ENCODE measurements at places on chromosomes 12 and 14.

- DNase-seq: no peak
These were observed 6.3 kb downstream of the METAP2 start for GRCh38 chr12:95480230-95480629.

DNA sequence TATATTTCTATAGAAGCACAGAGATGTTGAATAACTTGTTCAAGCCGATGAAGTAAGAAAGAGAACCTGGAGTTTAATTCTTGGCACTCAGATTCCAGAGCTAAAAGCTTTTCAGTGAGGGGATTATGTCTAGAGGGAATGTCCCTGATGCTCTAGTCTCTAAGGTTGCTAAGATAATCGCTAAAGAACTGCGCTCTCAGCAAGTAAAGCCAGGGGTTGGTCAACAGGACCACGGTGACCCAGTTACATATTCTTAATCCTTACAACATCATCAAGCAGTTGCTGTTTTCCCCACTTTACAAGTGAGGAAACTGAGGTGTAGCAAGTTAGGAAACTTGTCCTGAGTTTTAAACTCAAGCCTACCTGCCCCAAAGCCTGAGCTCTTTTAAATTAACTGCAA, 110.8 kb downstream of the DAD1 start:
- DNase-seq: no peak

DNA sequence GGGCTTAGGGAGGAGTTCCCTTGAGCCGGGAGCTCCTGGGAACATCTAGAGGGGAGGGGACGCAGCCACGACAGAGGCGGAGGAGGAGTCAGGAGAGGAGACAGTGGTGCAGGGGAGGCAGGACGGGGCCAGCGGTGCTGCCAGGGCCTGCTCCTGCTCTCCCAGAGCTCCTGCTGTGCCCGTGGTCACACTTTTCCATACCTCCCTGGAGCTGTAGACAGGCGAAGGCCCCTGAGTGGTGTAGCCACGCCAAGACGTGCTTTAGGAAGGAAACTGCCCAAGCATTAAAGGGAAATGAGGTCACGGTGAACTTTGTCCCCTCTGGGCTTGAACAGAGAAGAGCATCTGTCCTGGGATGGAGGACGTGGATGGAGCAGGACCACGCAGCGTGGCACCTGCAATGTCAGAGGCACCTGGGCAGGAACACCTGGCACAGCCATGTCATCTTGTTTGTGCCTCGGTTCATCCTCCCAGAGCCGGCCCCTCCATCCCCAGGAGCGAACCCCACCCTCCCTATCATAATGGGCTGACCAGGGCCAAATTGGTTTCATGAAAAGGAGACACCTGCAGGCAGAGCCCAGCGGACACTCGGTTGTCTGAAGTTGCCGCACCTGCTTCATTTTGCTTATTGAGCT, 239.5 kb upstream of the SFSWAP start:
- no peak for DNase-seq

- no peak for DNase-seq
These were observed 11.8 kb downstream of the ADIPOR2 start for GRCh38 chr12:1702713-1703112.

DNA sequence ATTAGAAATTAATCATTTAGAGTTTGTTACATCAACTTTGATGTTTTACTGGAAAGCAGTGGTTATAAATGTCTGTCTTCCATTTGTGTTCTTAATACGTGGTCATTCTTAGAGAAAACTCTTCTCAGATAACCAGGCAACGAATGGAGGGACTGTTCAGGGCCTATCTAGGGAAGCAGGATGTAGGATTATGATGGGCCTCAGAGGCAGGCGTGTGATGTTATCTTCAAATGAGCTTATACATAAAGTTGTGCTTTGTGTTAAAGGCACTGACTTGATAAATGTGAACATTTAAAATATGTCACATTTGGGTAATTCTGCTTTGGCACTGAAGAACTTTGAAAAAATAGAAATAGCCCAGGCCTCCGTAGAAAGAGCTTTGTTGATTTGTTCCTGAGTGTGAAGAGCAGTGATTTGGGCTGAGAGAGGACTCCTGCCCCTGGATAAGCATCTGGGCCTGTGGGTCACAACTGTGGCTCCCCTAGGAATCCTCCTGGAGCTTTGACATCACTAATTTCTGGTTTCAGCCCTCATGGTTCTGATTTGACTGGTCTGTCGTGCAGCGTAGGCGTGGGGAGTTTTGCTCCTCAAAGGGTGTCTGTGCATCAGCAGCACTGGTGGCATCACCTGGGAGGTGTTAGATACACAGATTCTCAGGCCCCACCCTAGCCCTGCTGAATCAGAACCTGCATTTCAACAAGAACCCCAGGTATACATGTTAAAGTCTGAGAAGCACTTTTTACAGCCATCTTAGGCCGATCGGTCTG, 55.4 kb downstream of the SAMD4A start:
- no peak for DNase-seq

DNA sequence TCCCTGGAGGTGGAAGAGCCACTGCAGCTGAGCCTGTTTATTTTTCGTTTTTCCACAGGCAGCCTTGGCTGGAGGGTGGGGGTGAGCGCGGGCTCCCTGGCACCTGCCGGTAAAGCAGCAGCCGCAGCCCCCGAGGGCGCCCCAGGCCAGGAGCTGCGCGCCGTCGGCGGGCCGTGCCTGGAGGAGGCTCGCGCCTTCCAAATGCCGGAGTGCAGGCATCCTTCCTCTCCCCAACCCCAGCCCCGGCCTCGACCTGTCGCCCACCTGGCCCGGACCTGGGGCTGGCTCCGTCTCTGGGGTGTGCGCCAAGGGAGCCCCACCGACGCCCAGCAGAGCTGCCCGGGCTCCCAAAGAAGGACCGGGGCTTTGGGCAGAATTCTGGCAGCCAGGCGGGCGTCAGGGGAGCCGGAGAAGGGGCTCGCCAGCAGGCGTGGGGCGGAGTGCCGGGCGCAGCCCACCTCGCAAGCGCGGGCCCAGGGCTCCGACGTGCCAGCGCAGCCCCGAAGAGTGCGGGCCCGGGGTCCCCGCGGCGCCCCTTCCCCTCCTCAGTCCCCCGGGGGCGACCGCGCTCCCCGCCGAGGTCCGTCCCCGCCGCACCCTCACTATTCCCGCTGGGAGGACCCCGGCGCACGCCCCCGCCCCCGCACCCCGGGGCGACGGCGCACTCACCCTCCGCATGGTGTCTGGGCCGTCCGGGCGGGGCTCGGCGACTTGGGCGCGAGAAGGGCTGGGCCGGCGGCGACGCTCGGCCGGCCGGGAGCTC, 130.3 kb downstream of the NDUFA12 start:
- no peak for DNase-seq

DNA sequence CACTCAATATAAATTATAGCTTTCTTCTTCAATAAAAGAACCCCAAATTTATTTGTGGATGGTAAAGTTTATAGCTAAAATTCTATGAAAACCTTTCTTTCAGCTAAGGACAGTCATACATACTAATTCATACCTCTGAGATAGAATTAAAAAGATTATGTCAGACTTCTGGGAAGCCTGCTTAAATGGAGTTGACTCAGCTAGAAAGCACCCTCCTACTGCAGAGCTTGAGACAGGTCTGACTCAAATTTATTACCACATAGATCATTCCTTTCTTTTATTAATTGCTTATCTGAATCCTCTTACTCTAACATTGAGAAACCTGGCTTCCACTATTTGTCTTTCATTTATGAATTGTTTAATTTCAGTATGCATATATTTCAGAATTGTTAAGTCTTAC, 1007.0 kb upstream of the LRFN5 start:
- DNase-seq: no peak

DNA sequence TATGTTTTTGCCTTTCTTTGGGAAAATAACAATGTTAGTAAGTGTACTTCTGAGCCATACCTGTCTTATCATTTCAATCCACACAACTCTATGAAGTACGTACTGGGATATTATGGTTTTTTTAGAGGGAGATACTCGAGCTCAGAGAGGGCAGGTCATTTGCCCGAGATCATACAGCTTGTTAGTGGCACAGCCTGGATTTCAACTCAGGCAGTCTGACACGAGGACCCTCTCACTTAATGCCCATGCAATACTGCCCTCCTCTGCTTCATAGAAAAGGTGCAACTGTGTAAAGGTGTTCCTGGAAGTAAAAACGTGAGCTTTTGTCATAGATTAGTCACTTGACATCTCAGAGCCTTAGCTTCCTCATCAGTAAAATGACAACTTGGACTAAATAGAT, 128.0 kb downstream of the NDUFA12 start:
- DNase-seq: no peak

GRCh38 chr14:55327179-55327578, 56.0 kb downstream of the FBXO34 start:
- DNase-seq: no peak

GRCh38 chr12:116615141-116615861, 56.1 kb downstream of the MAP1LC3B2 start:
- no peak for DNase-seq

DNA sequence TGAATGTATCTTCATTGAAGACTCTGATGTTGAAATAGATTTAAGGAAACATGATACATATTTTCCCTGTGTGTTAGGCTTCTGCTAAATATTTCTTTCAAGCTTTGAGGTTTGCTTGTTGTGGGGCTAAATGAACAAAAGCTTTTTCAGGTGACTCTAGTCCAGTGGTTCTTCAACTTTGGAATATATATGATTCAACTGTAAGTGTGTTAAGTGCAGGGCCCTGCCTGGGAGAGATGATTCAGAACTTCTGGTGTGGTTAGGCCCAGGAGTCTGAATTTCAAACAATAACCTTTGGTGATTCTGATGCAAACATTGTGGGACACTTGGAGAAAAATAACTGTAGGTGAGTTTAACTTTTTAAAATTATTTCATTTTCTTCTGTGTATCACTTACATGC, 93.0 kb downstream of the TRHDE start:
- no peak for DNase-seq

DNA sequence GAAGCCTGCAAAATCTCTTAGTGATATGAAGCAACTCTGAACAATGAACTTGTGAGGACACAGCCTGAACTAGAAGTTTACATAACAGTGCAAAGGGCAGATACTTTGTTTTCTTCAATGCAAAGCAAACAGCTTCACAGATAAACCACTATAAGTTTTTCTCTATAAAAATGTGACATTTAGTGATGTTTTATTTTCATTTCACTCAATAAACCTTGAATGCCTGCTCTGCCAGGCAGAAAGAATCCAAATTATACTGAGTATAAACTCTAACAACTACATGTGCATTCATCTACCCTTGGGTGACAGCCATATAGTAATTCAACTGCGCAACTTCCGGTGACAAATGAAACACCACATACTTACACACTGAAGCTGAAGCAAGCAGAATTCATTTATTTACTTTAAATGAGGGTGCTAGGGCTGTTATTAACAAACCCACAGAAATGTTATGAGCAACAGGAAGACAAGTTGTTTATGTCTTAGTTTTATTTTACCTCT, 10.3 kb downstream of the DCP1B start:
- no peak for DNase-seq

GRCh38 chr12:26817183-26817591, 15.8 kb downstream of the ITPR2 start:
- no peak for DNase-seq

DNA sequence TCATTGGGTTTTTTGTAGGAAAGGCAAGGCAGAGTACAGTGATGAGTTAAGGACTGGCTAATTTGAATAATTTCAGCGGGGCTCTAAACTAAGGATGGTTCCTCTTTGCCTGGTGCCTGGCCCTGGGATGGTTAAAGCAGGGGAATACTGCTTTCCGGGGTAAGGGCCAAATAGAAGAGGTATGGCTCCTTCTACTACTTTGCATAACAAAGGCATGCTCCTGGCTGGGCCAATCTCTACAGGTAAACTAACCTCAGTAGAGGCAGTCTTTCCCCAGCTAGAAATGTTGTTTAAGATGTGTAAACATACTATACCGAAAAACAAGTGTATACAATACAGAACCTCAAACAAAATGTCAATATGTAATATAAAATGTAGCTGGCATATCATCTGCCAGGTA, 1239.0 kb downstream of the SLC16A7 start:
- DNase-seq: no peak

GRCh38 chr14:74595006-74595735, 16.9 kb downstream of the LTBP2 start:
- DNase-seq: no peak

DNA sequence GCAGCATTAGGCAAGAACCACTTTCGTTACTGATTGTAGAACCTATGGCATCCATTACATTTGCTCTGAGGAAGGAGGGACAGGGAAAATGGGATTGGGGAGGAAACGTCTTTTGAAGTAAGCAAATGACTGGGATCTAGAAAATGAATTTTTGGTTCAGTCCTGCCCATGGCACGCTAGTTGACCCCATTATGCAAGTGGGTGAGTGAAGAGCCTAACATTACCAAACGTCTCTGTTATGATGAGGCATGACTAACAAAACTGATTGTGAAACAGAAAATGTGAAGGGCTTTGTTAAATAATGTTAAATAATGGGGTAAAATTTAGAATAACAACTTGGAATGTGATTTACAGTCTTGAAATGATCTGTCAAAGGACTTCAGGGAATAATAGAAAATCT, 38.9 kb downstream of the CPSF2 start:
- no peak for DNase-seq

GRCh38 chr12:21656905-21657325, 727 bp downstream of the LDHB start:
- DNase-seq: peak; percentile 35

DNA sequence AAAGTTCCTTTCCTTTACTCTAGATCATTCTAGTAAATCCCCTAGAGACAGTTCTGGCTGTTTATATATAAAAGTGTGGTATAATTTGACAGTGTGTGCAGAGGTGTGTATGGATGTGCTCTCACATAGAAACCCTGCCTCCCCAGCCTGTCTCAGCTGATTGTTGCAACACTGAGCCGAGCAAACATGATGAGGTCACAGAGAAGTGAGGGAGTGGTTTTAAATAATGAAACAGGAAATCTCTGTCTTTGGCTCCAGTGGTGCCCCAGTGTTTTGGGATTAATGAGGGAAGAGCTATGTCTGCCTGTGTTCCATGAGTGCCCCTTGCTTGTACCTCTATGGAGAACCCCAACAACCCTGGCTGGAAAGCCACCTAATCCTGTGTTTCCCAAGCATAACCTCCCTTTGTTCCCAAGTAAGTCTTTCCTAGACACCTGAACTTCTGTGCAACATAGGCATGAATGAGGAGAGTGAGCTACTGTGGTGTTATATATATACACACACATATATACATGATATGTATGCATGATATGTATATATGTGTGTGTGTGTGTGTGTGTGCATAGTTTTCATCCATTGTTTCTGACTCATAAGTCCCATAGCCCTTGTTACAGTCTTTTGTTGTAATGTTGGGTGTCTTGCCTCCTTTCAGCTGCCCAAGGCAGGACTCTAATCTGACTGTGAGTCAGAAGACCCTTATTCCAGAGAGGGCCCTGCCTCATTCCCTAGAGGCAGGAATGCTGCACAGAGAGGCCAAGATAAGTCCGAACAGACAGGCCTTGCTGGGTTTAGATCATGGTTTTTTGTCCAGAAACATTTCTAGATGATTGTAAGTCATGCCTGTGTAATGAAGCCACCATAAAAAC, 18.0 kb downstream of the TRAF3 start:
- no peak for DNase-seq

- DNase-seq: no peak
These were observed 894.9 kb downstream of the VRK1 start for GRCh38 chr14:97692084-97692483.

DNA sequence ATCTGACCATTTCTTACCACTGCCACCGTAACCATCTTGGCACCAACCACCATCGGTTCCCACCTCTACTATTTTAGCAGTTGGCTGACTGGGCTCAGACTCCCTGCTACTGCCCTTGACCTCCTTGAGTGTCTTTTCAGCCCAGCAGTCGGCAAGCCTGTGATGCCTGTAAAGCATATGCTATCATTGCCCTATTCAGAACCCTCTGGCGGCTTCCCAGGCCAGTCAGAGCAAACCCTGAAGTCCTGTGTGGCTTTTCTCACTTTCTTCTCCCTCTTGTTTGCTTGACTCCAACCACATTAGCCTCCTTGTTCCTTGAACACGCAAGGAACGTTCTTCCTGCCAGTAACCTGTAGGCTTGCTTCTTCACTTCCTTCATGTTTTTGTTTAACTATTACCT, 6.2 kb downstream of the IRAK3 start:
- no peak for DNase-seq

Measured in hypothalamus (tissue), 51 donors.